ENCODE measurements at places on chromosomes 12 and 14.

DNA sequence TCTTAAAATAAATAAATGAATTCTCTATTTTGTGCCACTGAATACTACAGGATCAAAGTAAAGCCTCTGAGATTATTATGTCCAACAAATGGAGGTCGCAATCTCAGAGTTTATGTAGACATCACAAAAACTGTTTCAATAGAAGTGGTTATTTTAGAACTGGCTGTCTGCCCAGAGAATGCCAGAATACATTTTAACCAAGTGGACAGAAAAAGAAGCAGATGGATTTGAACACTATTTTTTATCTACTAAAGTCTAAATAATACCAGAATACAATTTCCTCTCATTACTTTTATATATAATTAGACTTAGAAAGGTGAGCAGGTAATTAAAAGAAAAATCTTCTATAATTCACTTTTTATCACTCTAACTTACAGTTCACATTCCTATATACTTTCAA lies 118.3 kb downstream of the MED13L start:
- no peak for DNase-seq

GRCh38 chr12:121139286-121139685 lies 6.6 kb downstream of the P2RX7 start:
- no peak for DNase-seq

- DNase-seq, result no peak
Measured at GRCh38 chr12:129662234-129662633, 241.6 kb downstream of the TMEM132D start.

DNA sequence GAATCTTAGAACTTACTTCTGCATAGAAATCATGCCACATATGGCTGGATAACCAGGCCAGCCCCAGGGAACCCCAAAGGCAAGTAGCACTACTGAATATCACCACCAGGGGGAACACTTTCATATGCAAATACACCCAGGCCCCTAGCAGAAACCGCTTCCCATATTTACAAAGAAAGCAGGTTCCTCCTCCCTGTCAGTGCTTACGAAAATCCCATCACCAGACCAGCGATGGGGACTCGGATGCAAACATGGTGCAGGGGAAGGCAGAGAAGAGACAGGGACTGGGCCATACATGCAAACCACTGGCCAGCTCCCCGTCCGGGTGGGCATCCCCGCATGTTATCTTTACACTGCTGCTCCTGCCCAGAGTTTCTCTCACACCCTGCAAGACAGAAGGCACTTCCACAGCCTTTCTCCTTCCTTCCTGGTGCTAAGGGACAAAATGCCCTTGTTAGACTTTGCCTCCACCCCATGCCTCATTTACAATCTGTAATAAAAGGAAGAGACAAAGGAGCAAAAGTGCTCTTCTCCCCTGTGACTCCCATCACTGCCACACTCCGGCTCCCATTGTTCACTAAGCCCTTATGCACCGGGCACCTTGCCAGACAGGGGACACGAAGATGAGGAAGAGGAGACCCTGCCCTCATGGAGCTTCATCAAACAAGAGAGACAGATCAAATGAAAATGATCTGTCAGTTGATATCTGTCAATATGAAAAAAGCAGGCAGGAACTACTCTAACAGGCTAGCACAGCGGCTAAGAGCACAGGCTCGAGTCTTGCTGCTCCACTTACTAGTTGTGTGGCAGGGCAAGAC lies 62.3 kb downstream of the PTPN21 start:
- DNase-seq, result peak; percentile 79

- no peak for DNase-seq
Measured at GRCh38 chr12:109289004-109289403, 20.1 kb downstream of the FOXN4 start.

- no peak for DNase-seq
Measured at GRCh38 chr12:94266796-94267536, 118.6 kb downstream of the PLXNC1 start.

DNA sequence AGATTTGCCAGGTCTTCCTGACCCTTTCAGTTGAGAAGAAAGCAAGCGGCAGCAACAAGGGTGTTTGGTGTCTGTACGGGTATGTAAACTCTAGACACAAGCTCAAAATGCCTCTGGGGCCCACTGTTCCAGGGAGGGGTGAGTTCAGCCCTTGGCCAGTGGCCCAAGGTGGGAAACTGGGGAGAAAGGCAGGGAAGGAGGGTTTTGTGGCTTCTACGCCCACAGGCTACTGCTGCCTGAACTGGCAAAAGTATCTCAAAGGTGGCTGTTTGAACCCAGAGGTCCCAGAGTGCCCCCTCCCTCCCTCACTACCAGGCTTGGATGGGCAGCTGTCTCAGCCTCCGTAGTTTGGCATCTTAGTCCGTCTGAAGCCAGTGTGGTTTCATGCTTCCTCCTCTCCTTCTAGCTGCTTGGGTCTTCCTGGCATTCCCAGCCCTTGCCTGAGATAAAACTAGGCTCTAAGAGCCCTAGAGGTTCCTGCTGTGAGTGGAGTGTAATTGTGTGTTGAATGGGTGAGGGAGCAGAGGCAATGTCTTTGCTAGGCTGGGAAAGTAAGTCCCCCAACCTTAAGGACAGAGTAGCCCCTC lies 5.5 kb downstream of the HOXC5 start:
- DNase-seq, result no peak

DNA sequence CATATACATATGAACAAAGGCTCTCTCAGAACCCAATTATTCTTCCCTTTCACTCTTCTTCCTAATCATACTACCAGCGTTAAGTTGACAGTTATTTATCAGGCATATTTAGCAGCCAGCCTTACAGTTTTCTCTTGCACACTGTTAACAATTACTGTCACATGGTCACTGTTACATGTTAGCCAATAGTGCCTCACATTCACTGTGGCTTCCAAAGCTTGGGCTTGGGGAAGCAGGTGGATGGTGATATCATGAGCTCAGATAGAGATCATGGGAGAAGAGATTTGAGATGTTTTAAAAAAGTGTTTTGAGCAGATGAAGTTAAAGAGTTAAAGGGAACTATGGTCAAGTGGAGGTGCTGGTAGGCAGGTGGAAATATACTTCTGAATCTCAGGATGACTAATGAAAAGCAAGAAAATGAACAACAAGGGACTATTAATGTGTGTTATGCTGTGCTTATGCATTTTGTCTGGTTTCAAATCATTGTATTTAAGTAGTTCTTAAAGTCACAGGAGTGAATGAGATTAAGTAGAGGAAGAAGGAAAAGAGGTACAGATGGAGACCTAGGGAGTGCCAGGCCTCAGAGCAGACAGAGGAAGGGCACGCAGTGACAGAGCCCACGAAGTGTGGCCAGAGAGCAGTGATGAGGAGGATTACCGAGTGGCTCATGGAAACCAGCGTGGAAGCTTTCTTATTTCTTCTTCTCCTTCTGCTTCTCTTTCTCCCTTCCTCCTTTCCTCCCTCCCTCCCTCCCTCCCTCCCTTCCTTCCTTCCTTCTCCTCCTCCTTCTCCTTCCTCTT lies 39.6 kb downstream of the BICD1 start:
- no peak for DNase-seq

- no peak for DNase-seq
Measured at GRCh38 chr14:78329371-78329770, 159.2 kb downstream of the NRXN3 start.

GRCh38 chr12:90631591-90632212 lies 323.3 kb downstream of the CCER1 start:
- no peak for DNase-seq

DNA sequence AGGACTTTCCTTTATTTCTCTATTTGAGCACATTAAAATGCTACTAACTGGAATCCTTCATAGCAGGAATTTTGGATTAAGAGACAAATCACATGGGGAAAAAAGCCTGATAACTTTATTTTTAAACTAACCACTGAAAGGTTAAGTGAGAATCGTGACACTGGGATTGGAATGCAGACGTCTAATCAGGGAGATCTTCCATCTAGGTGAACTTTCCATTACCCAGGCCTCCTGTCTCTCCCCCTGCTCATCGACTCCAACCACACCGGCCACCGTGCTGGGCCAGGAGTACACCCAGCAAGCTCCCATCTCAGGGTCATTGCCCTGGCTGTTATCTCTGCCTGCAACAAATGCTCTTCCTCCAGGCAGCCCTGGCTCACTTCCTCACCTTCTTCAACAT lies 19.0 kb downstream of the PTGER2 start:
- no peak for DNase-seq

DNA sequence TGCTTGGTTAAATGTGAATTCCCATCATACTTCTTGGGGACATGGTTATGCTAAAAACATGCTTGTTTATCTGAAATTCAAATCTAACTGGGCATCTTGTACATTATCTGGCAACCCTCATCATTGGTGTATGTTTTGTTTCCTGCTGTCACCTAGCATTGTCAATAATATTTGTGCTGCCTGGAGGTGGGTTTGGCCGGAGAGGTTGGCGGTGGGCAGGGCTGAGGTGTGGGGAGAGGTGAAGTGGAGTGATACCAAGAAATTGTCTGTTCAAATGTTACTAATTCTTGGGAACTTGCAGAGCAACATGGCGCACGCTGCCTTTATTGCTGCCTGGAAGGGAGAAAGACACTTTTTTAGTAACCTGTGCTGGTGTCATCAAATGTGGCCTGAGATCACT lies 280.5 kb downstream of the VRK1 start:
- no peak for DNase-seq

GRCh38 chr12:42275499-42275898 lies 37.5 kb upstream of the YAF2 start:
- DNase-seq, result no peak

DNA sequence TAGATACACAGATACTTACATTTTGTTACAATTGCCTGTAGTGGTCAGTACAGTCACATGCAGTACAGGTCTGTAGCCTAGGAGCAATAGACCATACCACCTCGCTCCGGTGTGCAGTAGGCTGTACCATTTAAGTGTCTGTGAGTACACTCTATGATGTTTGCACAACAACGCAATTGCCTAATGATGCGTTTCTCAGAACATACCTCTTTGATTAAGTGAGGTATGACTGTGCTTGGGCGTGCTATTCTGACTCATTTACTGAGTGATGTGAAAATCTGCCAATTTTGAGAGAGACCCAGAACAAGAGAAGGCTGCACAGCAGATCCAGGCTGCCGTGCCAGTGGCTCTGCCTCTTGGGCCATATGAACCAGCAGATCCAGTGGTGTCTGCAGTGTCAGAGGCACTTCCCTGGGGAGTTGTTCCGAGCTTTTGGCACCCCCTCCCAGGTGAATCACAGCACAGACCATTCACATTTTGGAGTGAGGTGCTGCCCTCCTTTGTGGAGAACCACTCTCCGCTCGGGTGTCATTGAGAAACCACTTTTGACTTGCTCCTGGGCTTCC lies 20.4 kb downstream of the DLK1 start:
- DNase-seq, result no peak

GRCh38 chr14:69700575-69700974 lies 66.4 kb upstream of the SRSF5 start:
- no peak for DNase-seq
